ENCODE measurements at places on chromosomes 1 and 21.

DNA sequence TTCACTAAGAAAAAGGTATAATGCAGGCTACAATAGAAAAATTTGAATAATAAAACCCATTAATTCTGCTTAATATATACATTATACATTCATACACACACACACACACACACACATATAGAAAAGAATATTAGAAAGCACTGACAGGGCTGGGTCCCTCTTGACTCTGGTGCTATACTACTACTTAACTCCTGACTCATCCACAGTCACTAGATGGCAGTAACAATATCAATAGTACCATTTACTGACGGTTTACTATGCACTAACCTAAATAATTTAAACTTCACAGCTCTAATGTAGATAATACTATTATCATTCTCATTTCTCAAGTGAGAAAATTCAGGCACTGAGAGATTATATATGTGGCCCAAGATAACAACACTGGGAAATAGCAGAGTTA is 87.5 kb downstream of the COP1 start:
- no peak for DNase-seq

DNA sequence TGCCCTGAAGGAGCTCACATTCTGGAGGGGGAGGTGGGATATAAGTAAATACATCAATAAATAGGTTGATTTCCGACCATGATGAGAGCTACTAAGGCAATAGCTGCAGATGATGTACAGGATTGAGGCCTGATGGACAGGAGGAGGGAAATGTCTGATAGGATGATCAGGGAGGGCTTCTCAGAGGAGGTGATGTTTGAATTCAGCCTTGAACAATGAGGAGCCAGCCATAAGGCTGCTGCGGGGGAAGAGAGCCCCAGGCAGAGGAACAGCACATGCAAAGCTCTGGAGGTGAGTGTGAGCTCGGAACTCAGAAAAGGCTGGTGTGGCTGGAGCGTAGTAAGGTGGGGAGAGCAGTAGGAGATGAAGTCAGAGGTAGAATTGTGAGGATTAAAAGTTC is 411.7 kb downstream of the PTPRU start:
- DNase-seq: no peak

- DNase-seq: no peak
These were observed 15.9 kb upstream of the ELOA start for GRCh38 chr1:23727362-23727811.

GRCh38 chr1:163730411-163730821 is 408.7 kb downstream of the NUF2 start:
- no peak for DNase-seq

DNA sequence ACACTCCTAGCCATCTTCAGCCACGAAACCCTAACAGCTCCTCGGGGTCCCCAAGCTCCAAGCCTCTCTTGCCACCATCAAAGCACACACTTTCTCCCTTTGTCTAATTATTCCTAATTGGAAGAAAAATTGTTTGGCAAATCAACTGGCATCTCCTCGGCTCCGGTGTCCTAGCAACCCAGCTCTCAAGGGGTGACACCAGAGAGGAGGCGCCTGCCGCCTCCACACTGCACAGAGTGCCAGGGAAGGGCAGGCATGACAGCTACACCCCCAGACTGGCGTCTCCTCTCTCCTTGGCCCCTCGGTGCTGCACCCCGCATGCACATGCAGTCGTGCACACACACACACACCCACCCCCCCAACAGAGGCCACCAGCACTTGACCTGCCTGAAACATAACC is 18.2 kb upstream of the GJB5 start:
- no peak for DNase-seq

DNA sequence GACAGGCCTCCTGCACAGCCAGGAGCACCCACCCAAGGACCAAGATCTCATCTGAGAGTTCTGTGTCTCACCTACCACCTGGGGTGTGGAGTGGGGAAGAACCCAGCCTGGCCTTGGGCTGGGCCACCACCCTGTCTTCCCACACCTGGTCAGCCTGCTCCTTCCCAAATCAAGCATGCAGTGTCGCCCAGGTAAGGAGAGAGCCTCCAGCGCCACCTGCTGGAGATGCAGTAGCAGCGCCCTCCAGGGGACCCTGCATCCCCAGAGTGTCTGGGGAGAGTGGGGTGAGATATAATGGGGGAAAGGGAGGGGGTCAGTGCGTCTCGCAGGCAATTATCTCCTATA is 32.3 kb downstream of the KIAA2013 start:
- peak; percentile 81 for DNase-seq

- no peak for DNase-seq
These were observed 61.0 kb downstream of the MATN1 start for GRCh38 chr1:30662291-30662840.

GRCh38 chr1:43995984-43996732 is 4.8 kb downstream of the CCDC24 start:
- no peak for DNase-seq

- no peak for DNase-seq
These were observed 44.2 kb downstream of the KLHL20 start for GRCh38 chr1:173758980-173759379.

GRCh38 chr1:7606096-7606495 is 165.0 kb upstream of the VAMP3 start:
- no peak for DNase-seq

DNA sequence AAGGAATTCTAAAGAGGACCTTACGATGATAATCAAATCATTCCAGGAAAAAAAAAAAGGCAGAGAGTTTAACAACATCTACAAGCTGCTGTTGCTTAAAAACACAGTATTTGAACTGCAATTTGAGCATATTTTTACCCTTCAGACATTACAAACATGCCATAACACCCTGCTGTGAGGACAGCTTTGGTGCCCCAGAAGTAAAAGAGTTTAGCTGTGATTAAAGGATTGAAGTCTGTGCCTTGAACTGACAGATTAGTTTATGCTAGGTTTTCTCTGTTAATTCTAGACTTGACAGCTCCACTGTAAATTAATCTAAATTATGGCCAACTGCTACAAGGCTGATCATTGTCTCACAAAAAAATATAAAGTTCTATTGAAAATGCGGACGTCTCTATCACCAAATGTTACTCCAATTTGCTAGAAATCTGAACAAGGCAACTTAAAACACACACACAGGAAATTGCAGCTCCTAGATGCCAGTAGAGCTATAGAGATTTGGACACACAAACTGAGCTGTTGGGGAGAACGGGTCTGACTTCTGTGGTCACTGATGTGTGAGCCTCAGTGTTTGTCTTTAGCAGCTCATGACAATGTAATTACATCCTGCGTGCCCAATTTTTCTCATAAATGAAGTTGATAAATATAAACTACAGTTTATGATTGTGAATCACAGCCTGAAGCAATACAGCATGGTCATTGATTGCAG is 217.9 kb downstream of the NTNG1 start:
- DNase-seq: no peak

DNA sequence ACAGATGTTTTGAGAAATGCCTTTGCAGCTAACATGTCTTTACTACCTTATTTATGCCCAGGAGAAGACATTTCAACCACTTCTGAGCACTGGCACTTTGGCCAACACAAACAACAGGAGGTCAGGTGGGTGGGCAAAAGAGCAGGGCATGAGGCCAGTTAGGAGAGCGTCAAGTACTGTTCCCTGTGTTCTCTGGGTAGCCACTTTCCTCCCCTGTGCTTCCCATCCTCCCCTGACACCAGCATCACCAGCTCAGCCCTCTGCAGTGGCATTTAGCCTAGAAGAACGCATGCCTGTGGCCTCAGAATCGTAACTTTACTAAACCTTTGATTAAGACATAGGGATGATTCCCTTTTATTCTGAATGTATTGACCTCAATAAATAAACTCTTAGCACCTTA is 18.3 kb downstream of the BTG2 start:
- no peak for DNase-seq

DNA sequence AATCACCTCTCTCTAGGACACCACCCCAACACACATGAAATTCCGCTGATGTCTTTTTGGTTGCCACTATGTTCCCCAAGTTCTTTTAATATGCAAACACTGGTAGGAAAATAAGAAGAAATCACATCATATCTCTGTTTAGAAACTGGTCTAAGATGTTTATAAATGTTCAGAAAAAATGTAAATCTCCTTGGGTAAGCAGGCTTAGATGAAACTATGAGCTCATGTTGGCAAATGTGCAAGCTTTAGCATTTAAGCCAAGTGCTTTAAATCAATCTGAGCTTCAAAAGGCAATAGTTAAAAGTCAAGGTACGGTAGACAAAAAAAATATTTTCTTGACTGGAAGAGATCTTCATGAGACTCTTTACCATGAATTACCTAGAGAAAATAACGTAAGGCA is 25.2 kb upstream of the SLAMF9 start:
- DNase-seq: no peak

DNA sequence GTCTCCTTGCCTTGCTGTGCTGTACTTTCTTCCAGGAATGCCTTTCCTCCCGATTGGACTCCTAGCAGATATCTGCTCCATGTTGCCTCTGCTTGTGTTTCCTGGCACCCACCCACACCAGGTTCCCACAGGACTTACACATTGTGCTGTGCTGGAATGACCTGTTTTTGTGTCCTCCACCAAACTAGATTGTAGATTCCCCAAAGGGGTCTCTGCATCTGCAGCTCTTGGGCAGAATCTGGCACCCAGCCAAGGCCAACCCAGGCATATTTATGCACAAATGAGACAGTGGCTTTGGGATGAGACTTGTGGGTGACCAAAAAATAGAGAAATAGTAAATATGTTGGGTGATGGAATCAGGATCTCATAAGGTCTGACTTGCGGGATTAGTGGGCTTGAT is 278.2 kb downstream of the RRAGC start:
- no peak for DNase-seq

GRCh38 chr1:173570370-173571007 is 32.4 kb downstream of the SLC9C2 start:
- DNase-seq: no peak

- no peak for DNase-seq
These were observed 273.1 kb downstream of the NTNG1 start for GRCh38 chr1:107413951-107414350.

DNA sequence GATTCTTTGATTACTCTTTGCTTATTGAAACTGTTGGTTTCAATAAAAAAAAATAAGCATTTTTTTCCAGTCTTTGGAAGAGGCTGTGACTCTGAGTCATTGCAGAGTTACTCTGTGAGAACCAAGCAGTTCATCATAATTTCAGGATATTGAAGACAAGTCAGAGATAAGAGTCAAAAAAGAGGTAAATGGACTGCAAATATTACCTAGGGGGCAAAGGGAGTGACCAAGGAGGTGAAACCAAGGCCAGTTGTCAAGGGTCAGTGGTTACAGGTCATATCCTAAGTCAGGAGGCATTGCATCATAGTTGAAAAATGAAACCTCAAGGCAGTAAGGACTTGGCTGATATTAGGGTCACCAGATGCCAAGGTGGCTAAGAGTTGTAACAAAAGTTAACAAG is 597.1 kb upstream of the USP24 start:
- DNase-seq: no peak

DNA sequence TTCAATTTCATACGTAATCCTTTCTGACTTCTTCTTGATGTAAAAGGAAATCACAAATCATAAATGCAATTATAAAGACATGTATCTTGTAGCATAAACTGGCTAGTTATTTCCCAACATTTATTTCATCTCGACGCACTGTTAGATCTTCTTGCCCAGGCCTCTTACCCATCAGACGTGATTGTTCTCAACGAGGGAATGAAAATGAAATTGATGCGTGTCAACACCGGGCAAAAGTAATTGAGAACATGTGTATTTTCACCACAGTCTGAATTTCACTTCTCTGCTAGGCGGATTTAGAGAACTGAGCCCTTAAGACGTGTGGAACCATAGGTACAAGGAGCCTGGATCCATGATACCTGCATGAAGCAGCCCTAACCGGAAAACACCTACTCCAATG is 519.7 kb downstream of the KCNT2 start:
- DNase-seq: no peak

DNA sequence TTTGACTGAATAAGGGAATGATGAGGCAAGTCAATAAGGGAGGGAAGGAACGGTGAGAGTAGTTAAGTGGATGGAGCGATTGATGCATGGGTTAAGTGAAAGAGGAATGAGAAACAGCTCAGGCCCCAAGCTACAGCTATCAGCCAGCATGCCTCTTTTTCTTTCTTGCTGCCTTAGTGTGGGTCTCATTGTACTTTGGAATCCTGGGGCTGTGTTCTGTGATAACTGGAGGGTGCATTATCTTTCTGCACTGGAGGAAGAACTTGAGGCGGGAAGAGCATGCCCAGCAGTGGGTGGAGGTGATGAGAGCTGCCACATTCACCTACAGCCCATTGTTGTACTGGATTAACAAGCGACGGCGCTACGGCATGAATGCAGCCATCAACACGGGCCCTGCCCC is 1.0 kb downstream of the TEX38 start:
- DNase-seq: no peak

GRCh38 chr1:115224636-115225035 is 113.4 kb downstream of the NGF start:
- no peak for DNase-seq

DNA sequence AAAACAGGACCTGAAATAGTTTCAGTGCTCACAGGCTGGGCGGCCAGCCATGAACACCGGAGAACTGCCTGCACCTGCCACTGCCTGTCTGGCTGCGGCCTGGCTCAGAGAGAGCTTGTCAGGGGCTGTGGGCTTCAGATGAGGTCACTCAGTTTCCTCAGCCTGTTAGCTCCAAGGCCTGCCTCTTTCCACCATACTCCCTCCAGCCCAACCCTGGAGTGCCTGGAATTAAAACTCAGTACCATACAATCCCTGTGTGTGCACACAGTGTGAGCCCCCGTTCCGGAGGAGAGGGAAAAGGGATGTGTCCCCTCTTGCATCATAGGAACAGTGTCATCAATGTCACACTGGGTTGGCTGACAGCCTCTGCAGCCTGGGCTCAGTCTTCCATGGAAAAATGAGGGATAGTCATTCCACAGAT is 16.2 kb downstream of the CACNA1S start:
- no peak for DNase-seq

GRCh38 chr1:174964261-174964971 is 35.3 kb upstream of the CACYBP start:
- no peak for DNase-seq

DNA sequence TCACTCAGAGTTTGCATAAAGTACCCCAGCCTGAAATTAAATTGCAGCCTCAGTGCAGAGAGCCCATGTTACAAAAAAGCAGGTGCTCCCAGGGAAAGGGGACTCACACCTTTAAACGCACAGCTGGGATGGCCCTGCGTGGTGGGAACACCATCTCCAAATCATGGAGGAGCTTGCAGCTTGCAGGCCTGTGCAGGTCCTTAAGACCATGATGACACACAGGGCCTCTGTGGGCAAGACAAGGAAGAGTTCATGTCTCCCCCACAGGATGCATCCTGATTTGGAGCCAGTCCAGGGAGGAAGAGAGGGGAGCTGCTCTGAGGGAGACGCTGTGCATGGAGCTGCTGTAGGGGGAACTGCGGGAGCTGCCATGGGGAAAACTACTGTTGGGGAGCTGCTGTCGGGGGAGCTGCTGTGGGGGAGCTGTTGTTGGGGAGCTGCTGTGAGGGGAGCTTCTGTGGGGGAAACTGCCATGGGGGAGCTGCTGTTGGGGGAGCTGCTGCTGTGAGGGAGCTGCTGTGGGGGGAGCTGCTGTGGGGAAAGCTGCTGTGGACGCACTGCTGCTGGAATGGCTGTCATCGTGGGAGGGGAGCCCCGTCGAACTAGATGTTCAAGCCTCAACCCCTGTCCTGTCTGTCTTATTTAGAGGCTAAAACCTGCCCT is 113.9 kb downstream of the MATN1 start:
- no peak for DNase-seq
